ENCODE measurements at places on chromosomes 4 and X.
A peak's percentile ranks its signal among the peaks of the same experiment; 100 is the strongest.

GRCh38 chrX:6021316-6022091 is 207.2 kb downstream of the NLGN4X start:
- DNase-seq: peak; percentile 11

DNA sequence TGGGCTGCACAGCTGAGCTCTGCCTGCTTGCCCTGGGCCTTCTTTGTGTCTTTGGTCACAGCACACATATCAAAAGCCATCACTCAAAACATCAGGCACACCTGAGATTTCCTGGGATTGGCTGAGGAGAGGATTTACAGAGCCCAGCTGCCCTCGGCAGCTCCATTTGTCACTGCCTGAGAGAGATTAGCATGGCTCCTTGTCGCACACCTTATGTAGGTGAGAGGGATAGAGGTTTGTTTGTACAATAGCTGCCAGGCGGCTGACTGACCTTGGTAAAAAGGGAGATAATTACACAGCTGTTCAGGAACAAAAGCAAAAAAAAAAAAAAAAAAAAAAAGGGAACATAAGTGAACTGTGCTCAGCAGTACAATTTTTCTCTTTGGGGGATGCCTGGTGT is 63.2 kb downstream of the MGST2 start:
- no peak for DNase-seq

- no peak for DNase-seq
These were observed 50.2 kb downstream of the WDR44 start for GRCh38 chrX:118396113-118396512.

DNA sequence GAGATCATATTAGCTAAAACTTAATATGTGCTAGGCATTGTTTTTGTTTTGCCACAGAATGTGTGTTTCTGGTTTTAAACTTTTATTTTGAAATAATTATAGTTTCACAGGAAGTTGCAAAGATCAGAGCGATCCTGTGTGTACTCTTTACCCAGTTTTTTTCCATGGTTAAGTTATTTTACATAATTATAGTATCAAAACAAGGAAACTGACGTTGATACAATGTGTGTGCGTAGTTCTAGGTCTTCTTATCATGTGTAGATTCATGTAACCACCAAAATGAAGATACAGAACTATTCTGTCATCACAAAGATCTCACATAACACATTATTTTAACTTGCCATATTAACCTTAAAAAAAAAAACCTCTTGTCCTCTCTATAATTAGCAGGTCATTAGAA is 69.2 kb downstream of the BLTP1 start:
- no peak for DNase-seq

DNA sequence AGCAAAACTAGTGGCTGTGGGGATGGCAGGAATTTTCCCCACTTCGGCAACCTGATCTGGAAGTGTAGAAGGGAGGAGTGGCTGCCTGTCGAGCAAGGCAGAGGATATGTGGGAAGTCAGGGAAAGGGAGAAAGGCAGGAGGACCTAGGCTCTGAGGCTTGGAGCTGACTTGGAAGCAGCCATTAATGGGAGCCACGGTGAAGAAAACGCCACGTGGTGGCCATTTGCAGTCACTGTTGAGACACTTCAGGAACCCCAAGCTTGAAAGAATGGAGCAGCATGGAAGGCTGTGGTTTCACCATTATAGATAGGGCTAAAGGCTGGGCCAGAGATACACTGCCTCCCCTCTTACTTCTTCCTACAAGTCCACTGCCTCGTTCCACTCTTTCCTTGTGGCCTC is 41.8 kb upstream of the MAML3 start:
- no peak for DNase-seq

DNA sequence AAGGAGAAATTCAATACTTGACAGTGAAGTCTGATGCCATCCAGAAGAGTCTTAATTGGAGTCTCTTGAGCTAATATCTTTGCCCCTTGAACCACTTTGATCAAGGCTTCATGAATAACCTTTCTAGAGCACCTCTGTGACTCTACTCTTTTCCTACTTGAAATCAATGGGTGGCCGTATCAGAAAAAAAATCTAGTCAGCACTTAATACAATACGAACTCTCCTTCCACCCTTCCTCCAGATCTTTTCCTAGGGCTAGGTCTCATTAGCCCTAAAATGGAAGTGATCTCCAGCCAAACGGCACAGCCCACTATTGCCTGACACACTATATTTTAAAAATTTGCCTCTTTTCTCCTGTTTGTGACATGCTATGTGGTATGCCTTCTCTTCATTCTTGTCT is 129.6 kb upstream of the TLL1 start:
- no peak for DNase-seq

DNA sequence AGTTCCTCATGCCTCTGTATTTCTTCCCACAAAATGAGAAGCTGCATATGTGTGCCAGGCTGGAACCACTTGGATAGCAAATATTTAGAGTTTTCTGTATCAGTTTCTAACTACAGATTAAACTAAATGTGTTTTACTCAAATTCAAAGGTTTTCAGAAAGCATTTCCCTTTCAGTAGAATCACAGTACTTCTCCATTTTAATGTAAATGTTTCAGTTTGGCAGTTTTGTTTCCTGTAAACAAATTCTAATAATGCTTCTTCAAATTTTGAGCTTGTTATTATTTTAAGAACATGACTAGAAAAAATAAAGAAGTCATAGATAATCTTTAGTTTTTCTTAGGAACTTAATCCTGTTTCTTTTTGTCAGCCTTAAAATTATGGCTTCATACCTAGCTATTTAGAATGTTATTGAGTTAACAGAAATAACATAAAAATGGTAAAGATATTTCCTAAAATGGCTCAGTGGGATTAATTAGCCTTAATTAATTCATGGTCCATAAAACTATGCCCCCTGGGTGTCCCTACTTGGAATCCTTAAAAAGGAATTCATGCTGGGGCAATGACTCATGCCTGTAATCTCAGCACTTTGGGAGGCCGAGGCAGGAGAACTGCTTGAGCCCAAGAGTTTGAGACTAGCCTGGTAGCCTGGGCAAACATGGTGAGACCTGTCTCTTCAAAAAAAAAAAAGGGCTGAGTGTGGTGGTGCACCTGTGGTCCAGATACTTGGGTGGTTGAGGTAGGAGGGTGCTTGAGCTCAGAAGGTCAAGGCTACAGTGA is 83.8 kb upstream of the GPR34 start:
- DNase-seq: peak; percentile 43

DNA sequence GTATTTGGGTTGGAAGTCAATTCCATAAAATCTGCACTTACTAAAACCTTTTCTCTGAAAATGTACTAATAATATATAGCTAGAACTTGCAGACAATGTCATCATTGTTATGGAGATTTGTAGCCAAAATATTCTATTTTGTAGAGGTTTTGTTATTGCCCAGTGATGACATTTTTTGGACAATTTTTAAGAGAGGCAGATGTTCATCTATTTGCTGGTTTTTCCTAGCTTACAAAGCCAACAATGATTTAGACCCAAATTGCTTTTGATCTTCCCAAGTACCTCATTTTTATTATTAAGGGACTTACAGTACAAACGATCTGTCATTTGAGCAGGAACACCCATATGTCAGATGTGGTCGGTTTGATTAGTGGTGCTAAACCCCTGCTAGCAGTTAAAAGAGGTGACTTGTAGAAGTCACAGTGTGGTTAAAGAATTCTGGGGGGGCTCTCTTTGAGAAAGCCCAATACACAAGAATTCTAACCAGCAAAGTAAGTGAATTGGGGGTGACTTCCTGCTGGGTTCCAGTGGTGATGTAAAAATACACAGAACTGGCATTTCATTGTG is 136.2 kb downstream of the KIT start:
- no peak for DNase-seq

All from suppressor macrophage treated with lipopolysaccharide for 4 hours (primary cell).